Thoracic aorta (tissue), 2 donors: ENCODE measurements at places on chromosomes 11 and 22.

DNA sequence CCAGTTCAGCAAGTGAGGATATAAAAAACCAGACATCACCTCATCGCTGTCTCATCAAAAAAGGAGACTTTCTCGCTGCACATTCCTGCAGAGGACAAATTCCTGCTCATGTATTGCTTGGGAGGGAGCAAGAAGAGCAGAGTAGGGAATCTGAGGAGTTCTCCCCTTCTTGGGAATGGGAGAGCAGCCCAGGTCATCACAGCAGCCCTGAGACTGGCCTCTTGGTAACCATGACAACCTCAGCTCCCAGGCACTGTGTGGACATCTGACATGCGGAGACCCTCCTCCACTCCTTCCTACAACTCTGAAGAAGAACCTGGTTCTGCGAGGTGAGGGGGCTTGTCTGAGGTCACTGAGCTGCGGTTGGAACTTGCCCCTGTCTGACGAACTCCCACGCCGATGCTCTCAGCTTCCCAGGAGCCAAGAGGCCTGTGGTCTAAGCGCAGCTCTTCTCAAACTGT lies 17.9 kb downstream of the RFPL1 start:
- DNase-seq = no peak

DNA sequence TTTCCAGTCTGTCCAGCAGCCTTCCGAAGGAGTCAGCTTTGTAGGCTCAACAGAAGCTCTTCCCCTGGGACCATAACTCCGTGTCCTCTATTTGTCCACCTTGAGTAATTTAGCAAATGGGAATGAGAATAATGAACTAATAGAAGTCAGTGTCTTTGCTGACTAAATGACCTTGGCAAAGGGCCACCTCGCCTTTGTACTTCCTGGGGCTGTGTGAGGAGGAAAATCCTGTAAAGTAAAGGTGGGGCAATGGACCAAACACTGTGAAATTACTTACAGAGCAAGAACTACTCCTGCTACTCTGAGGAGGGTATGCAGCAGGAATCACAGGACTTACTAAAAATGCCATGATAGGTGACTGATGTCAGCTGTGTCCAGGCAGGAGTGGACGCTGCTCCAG lies 36.2 kb upstream of the CSNK2A3 start:
- DNase-seq = no peak

- DNase-seq = no peak
These were observed 15.9 kb upstream of the PRODH start for GRCh38 chr22:18952022-18952421.

- DNase-seq = no peak
These were observed 2.9 kb downstream of the RIN1 start for GRCh38 chr11:66333220-66333877.

- DNase-seq = no peak
These were observed 45.8 kb upstream of the CLDN5 start for GRCh38 chr22:19569976-19570375.

DNA sequence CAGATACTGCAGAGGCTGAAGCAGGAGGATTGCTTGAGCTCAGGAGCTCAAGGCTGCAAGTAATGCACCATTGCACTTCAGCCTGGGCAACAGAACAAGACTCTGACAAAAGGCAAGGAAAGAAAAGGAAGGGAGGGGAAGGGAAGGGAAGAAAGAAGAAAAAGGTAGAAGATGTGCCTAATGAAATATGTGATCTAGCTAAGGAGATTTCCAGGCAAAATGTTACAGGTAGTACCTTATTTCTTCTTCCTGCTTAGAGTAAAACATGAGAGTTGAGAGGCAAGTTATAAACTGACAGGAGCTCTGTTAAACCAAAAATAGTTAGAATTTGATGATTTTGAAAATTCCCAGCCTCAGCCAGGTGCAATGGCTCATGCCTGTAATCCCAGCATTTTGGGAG lies 4.7 kb upstream of the PELI3 start:
- no peak for DNase-seq

- no peak for DNase-seq
These were observed 50.1 kb downstream of the ACER3 start for GRCh38 chr11:76910620-76911414.

DNA sequence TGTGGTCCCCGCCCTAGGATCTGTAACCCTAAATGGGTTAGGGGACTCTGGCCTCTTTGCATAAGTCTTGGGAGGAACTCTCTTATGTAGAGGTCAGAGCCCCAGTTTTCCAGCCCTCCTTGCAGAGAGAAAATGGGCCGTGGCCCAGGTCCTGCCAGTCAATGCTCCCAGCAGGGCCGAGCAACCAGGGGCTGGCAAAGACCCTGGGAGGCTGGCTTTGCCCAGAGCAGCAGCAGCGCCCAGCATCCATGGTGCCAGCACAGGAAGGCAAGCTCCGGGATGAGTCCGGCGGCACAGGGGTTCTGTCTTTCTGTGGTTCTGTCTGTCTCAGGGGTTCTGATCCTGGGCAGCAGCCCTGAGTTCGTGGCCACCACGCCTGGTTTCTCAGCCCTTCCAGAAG lies 684.8 kb downstream of the BRD1 start:
- no peak for DNase-seq

GRCh38 chr11:96194581-96195374 lies 148.2 kb downstream of the MAML2 start:
- no peak for DNase-seq

DNA sequence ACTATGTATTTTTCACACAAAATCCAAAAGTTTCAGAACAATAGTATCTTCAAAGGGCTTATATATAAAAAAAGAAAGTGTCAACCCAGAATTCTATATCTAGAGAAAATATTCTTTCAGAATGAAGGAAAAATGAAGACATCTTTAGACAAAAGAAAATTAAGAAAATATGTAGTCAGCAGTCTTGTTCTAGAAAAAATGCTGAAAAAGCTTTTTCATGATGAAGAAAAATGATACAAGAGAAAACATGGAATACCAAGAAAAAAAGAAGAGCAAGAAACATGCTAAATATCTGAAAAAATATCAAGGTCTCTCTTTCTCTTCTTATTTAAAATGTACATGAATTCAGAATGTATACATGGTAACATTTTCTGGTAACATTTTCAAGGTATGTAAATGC lies 816.8 kb upstream of the FAT3 start:
- no peak for DNase-seq

GRCh38 chr11:17748761-17749721 lies 14.5 kb downstream of the KCNC1 start:
- no peak for DNase-seq

GRCh38 chr11:117428186-117428855 lies 100.7 kb downstream of the CEP164 start:
- DNase-seq = no peak

GRCh38 chr11:45170484-45170883 lies 24.0 kb downstream of the PRDM11 start:
- no peak for DNase-seq

DNA sequence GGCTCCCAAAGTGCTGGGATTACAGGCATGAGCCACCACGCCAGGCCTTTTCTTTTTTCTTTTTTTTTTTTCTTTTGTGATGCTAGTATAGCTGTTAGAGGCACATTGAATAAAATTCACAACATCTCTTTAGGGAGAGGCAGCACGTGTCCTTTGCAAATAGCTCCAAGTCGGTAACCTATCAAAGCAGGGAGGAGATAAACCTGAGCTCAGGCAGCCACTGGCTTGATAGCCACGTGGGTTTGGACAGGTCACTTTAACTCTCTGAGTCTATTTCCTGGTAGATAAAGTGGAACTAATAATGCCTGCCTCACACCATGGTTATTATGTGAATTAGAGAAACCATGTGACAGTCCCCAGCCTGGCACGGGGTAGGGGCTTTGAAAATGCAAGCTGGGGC lies 43.1 kb upstream of the ATXN10 start:
- no peak for DNase-seq

GRCh38 chr22:33299245-33299956 lies 241.2 kb upstream of the SYN3 start:
- no peak for DNase-seq

DNA sequence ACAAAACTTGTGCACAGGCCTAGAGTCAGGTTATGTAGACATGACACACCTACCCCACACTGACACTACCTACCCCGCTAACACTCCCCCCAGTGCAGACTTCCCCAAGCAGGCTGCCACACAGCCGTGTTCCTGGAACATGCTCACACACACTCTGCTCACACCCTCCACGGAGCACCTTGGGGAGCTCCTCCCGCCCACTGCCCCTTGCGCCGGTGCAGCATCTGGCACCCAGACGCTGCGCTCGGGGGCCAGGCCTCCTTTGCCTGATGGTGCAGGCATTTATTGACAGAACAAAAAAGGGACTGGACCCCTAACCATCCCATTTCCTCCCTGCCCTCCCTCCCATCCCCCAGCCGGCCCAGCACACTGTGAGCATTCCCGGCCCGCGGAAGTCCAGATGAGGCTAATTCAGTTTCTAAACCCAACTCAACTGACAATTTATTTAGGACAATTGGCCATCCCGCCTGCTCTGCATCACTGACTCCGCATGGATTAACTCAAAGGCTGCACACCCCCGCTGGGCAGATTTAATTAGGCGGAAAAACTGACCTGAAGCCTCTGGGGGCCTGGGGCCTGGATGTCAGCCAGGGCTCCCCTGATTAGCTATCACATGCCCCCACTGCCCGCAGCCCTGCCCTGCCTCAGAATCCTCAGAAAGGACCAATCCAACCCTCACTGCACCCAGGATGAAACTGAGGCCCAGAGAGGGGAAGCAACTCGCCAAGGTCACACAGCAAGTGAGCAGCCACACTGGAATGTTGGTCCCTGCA lies 30.1 kb downstream of the KCNC1 start:
- no peak for DNase-seq

DNA sequence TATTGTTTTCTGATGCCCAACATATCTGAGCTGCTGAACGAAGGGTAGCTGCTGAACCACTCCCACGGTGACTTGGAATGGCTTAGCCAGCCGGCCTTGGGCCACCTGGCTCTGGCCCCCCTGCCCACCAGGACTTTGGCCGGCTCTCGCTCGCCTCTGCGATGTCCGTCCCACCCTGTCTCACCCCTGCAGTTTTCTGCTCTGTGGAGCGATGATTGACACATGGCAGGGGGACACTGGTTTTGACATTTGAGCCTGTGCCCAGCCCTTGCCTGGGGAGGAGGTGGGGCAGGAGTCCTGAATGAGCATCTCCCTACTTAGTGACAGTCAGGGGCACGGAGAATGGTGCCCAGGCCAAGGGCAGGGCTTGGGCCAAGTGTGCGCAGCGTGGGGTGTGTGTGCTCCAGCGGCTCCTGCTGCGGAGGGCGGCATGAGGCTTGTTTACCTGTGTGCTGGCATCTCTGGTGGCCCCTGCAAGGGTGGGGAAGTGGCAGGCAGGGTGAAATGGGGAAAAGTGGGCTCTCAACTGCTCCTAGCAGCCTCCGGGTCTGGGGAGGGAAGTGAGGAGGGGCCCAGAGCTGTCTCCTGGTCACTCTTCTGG lies 15.7 kb upstream of the CDKN1C start:
- DNase-seq = no peak
